Esophagus squamous epithelium (tissue), 5 donors: ENCODE measurements at places on chromosomes 5 and 9.

- no peak for DNase-seq
These were observed 126.4 kb upstream of the COL5A1 start for GRCh38 chr9:134515026-134515821.

DNA sequence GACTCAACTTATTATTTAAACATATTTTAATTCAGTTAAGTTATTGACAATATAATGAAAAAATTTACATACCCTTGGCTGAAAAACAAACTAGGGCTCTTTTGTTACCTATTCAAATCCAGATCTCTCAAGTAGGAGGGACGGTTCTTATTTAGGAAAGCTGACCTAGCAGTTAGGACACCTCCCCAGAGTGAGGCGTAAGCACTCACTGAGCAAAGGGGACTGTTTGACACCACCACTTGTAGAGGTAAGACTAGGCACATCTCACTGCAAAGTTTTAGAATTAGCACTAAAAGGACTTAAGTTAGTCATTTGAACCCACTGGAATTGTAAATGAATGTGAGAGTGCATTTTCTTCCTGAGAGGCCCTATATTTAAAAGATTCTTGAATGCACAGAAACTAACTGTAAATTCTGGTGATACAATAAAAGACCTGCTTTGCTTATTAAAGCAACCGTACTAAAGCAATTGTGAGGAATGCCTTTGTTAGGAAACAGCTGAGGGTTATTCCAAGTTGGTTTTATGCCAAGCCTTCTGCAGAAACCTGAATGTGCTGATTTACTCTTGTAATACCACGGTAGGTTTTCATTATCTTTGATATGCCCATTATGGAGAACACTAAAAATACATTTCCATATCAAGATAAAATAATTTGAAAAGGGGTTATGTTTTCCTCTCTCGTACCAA is 16.2 kb downstream of the HACD4 start:
- DNase-seq: no peak

- no peak for DNase-seq
These were observed 88.8 kb downstream of the CTNND2 start for GRCh38 chr5:11815481-11815880.

- no peak for DNase-seq
These were observed 58.8 kb upstream of the PRDM9 start for GRCh38 chr5:23448627-23449026.
